ENCODE measurements at places on chromosomes 1 and 21.

DNA sequence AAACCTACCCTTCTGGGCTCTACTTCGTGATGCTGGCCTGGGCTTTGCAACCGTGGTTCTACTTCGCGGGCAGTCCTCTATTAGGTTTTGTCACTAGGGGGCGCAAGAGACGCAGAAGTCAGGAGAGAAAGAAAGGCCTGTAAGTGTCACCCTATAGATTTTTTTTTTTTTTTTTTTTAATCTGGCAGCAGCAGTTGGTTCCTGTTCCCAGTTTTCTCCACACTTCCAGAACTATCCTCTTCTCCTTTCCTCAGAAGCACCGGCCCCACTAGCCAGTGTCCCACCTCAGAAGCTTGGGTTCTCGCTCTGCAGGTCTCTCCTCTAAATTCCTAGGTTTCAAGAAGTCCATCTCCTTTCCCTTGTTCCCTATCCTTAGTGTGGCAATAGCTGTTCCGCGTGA is 9.1 kb upstream of the LCE2D start:
- peak; percentile 65 for DNase-seq

- peak; percentile 62 for DNase-seq
These were observed 95.9 kb downstream of the CAMTA1 start for GRCh38 chr1:6880951-6881690.

DNA sequence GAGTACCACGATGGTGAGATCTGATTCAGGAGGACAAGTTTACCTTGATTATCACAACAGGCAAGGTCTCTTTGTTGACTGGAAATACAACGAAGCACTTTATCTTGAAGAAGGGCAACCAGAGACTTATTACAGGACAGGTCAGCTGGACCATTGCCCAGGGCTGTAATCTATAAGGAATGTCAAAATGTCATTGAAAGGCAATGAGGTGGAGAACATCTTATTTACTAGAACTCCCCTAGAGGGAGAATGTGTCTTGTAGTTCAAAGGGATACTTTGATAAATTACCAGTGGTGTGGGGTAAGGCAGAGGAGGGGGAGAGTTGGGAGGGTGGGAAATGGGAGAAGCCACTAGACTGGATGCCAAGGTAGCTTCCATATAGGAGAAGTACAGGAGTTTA is 212.3 kb downstream of the NCAM2 start:
- DNase-seq = no peak

GRCh38 chr1:41874151-41874719 is 44.5 kb downstream of the HIVEP3 start:
- DNase-seq = no peak

- DNase-seq = peak; percentile 52
These were observed 55.4 kb downstream of the OPTC start for GRCh38 chr1:203549309-203549708.

DNA sequence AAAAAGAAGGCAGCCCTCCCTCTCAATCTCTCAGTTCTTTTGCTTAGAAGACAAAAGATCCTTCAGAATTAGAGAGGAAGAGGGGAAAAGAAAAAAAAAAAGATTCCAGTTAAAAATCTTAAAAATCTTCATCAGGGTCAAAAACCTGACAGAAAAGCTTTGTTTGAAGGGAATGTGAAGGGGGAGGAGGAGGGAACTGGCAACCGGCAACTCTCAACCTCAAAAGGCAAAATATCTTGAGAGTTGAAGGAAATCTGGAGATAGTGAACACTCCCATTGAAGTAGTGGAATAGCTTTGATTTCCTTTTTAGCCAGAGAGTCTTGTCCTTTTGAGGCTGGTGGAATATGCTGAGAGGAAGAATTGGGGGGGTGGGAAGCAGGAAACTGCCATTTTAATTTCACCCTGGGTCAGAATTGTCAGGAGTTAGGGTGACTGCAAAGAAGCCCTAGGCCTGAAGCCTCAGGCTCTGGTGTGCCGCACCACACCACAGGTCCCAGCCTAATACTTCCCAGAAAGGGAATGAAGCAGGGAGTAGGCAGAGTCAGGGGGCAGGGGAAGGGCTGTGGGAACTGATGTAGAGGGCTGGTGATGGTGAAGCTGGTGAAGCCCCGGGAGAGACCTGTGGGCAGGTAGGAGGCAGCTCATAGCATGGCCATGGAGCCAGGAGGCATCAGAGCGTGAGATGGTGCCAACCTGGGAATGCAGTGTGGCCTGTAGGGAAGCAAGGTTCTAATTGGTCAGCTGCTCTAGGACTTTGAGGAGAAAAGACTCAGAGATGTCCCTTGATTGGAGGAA is 24.6 kb downstream of the KIRREL1 start:
- DNase-seq = no peak

DNA sequence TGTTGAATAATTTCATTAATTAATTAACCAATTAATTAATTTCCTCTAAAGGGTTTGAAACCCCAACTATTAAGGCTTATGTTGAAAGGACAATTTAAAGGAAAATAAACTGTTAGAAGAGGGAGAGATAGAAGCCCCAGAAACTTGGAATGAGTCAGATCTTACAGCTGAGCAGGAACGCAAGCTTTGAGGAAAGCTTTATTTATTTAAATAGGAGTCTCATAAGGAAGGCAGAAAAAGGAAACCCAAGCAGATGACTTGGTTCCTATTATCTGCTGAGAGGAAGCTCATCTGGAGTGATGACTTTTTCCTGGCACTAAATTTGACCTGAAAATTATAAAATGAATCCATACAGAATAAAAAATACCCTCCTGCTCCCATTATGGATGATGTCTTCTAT is 105.1 kb downstream of the ROR1 start:
- no peak for DNase-seq

- no peak for DNase-seq
These were observed 66.8 kb downstream of the GPR137B start for GRCh38 chr1:236209185-236209584.
